ENCODE measurements at places on chromosomes 5 and 9.
A peak's percentile ranks its signal among the peaks of the same experiment; 100 is the strongest.

GRCh38 chr9:75176037-75176436 lies 87.7 kb downstream of the OSTF1 start:
- no peak for DNase-seq

DNA sequence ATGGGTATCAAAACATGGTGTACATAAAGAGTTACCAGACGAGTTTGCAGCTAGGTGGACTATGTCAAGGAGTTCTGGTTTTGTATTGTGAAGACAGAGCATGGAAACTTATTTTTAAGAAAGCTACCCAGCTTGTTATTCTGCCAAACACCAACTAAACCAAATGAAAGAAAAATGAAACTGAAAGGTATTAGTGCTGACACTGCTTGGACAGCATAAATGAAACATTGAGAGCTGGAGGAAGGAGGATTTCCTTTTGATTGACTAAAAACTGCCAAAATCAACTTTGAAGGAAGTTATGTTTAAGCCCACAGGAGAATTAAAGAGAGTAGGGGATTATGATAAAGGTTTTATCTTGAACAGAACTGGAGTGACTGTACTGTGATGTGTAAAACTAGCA lies 766.2 kb downstream of the PTPRD start:
- DNase-seq, result no peak

GRCh38 chr9:90343991-90344390 lies 298.6 kb downstream of the DIRAS2 start:
- no peak for DNase-seq

- DNase-seq, result no peak
Observed at GRCh38 chr5:10586008-10586407, 22.1 kb downstream of the ANKRD33B start.

- DNase-seq, result no peak
Observed at GRCh38 chr9:36888551-36888950, 145.5 kb downstream of the PAX5 start.

- DNase-seq, result no peak
Observed at GRCh38 chr9:77953590-77953989, 78.0 kb downstream of the GNAQ start.

GRCh38 chr5:111454776-111455175 lies 57.6 kb downstream of the STARD4 start:
- no peak for DNase-seq

- no peak for DNase-seq
Observed at GRCh38 chr9:99231711-99232110, 9.6 kb downstream of the SEC61B start.

DNA sequence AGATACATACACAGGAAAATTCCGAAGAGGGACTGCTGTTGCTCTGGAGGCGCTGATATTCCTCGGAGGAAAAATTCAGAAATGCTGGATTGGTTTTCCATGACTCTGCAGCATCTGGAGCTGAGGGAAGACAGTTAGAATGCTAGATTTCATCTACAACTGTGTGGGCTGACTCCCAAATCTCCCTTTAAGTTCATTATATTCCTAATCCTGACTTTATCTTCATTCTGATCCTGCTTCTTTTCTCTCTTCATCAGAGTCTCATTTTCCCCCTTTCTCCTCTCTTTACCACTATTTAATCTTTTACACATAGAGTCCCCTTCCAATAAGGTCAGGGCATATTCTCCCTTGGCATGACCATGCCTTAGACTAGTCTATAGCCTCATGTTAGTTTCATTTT lies at the start of gene OR1N1:
Gene OR1N1 (minus strand): TSS at position 101 of the 400 bp plus-strand sequence. CDS start 0 bp downstream, at position 101.
- no peak for DNase-seq

DNA sequence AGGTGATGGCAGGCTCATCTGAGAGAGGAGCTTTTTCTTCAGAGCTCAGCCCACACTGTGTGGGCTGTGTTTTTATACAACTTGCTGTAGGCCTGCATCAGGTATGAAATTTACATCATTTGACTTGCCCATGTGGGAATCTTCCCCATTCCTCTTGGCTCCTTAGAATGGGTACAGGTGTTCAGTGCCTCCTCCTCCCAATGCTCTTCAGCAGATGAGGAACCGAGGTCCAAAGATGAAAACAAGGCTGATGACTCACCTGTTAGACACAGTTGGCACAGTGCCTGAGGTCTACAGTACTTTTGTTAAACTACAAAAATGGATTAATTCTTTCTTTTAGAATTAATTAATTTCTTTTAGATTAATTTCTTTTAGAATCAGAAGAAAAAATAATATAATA lies 20.8 kb downstream of the PAPPA start:
- no peak for DNase-seq

- DNase-seq, result no peak
Observed at GRCh38 chr5:126263591-126264184, 159.5 kb upstream of the GRAMD2B start.

DNA sequence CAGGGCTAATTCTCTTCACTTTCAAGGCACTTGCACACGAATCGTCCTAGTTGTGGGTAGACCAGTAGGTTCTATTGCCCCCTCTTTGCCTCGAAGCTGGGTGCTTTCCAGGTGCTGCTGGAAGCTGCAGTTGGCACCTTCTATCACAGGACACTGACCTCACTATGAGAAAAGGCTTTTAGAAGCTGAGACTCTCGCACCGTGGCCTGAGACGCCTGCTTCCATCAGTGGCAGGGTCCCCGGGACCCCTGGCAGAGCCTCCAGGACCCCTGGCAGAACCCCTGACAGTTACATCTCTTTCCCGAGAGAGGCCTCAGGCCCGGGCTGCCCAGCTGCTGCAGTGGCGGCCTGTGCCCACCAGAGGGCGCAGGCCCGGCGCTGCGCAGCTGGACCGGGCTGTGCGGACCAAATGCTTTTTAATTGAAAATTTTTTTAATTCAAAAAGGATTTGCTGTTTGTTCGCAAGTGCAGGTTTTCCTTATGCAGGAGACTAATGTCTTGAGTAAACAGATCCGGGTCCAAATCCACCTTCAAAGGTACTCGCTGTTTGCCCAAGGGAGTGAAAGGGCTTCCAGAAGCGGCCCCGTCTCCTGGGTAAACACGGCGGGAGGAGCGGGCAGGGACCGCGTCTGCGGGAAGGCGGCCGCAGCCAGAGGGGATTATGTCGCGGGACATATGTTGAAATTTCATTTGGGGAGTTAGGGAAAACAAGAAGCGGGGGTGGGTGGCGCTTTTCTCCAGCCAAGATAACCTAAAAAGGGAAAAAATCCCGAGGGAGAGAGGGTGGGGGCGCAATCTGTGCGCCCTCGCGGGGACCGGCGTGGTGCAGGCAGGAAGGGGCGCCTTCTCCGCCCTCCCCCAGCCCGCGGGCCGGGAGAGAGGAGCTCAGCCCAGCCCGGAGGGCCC lies 114.5 kb upstream of the LMX1B start:
- DNase-seq, result peak; percentile 10

GRCh38 chr9:124005029-124005771 lies 6.4 kb upstream of the LHX2 start:
- DNase-seq, result no peak

DNA sequence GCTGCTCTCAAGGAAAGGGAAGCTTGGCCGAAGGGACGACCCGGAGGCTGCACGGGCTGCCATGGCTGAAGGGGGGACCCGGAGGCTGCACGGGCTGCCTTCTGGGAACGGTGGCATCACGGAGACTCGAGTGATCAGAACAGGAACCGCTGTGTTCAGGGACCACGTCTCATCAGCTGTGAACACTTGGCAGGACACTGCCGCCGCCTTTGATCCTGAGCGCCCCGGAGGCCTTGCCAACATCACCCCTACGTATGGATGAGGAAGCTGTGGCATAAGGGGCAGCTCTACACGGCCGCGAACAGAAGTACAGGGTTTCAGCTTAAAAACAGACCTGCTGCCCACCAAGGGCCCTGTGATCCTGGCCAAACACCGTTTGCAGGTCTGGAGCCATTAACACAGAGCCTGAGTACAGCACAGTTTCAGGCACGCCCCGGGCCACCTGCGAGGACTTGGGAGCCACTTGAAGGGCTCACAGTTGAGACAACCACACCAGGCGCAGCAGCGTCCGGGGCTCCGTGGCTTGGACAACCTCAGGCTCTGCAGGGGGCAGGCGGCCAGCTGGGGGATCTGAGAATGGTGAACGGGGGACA lies 23.9 kb upstream of the TERT start:
- no peak for DNase-seq
